Activated effector memory CD4-positive, alpha-beta T cell treated with anti-CD3 and anti-CD28 coated beads, Interleukin-2, amount 50 U/mL, for 16 hours (primary cell): ENCODE measurements at places on chromosomes 16 and 17.
A peak's percentile ranks its signal among the peaks of the same experiment; 100 is the strongest.

DNA sequence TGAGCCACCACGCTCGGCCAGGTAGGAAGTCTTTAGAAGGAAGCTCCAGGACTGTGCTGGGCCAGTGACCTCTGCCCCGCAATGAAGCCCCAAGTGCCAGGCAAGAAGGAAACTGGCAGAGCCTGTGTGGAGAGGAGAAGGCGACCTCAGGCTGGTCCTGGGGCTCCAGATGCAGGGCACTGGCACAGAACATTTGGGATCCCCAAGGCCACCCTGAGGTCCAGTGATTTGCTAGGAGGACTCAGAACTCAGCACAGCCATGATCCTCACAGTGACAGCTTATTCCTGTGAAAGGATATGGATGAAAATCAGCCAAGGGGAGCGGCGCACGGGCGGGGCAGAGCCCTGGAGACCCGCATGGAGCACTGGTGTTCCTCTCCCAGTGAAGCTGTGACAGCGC lies 24.1 kb downstream of the MGAT5B start:
- no peak for DNase-seq

DNA sequence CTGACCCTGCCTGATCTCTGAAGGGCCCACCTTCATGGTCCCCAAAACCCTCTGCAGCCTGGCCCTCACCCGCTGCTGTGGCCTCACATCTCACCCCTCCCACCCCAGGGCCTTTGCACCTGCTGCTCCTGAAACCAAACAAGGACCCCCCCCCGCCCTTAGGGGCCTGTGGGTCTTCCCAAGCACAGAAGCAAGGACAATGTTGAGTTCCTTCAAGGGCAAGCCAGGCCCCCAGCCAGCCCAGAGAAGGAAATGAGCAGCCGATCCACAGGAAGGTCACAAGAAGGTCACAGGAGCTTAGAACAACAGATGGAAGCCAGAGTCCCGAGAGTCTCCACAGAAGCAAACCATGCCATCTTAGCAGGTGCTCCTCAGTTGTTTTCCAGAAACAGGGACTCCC lies 493 bp upstream of the PDE6G start:
- no peak for DNase-seq

DNA sequence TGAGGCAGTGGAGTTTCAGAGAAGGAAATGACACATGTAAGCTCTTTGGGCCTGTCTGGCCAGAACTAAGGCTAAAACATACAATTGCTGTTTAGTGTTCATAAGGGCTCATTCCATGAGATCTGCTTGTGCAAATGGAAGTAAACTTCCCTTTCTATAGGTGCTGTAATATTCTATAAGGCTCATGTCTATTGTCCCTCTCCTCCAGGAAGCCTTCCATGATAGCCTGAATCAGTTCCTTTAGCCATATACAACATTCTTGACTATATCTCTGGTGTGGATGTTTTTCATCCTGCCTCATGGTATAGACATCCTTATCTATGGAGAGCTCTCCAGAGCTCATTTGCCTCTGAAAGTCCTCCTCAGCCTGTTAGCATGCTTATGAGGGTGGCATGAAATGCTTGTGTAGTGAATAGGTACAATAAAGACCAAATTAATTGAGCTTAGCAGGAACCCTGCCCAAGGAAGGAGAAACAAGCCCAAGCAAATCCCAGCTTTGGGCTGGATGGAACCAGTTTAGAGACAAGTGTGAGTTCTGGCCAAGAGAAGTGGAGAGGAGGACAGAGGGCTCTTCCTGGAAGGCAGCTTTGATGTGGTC lies 1.6 kb upstream of the ETV4 start:
- DNase-seq = no peak

DNA sequence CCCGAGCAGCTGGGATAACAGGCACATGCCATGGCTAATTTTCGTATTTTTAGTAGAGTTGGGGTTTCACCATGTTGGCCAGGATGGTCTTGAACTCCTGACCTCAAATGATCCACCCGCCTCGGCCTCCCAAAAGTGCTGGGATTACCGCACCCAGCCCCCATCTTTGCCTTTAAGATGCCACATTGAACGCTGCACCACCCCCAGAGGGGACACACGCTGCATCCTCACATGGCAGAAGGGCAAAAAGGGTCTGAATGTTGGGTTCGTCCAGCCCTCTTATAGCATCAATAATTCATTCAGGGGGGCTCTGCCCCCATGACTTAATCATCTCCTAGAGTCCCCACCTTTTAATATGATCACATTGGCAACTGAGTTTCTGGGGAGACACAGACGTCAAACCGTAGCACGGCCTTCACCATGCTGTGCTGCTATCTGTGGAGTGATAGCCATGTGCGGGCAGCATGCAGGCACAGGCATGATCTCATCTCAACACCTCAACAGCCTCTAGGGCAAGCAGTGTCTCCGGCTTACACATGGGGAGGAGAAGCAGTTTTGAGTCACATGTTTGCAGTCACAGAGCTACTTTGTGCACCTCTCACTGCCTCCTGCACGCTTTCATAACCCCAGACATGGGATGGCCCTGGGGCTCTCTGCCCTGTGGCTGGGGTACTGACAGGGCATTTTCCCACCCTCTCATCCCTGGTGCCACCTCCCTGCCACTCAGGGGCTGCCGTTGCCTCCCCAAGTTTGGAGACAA lies 30.0 kb downstream of the IL21R start:
- DNase-seq = peak; percentile 60

GRCh38 chr16:58449768-58450167 lies 50.2 kb upstream of the NDRG4 start:
- DNase-seq = no peak

DNA sequence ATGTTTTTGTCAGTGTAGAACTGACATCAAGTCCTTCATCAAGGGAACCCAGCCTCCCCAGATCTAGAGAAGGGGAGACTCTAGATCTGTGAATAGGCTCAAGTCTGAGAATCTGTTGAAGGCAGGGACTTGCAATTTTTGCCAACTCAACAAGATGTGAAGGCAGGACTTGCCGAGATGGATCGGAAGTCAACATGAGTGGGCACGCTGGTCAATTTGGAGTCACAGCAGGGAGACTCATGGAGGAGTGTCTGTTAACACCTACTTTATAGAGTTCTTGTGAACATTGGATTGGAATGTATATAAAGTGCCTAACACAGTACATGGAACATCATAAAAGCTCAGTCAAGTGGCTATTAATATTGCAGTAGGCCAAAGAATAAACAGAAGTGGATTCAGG lies 10.0 kb downstream of the ZNF689 start:
- DNase-seq = no peak

DNA sequence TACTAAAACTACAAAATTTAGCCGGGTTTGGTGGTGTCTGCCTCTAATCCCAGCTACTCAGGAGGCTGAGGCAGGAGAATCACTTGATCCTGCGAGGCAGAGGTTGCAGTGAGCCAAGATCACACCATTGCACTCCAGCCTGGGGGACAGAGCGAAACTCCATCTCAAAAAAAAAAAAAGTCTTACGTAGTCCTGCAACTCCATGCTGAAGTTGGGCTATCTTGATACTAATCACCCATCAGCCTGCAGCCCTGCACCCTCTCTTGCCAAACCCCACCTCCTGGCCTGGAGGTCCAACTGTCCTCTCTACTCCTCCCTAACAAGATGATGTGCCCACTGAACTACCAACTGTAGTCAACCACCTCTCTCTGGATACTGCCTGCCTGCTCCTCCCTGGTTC lies 4.8 kb downstream of the TMEM170A start:
- DNase-seq = no peak

GRCh38 chr16:67608364-67608763 lies 36.6 kb upstream of the CARMIL2 start:
- no peak for DNase-seq

DNA sequence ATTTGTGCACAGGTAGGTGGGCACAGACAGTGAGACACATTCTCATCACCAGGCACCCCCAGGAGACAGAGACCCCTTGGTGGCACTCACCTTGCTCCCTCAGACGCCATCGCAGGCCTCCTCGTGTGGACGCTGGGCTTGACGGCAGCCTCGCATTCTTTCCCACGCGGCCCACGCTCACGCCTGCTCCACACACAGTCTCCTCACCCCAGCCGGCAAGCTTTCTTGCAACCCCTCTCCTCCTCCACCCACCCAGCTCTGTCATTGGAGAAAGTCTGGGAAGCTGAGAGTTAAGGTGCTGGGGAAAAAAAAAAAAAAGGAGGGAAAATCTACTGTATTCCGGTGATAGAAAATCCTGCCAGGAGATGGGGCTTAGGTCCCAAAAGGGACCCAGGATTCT lies 14.8 kb downstream of the SGCA start:
- no peak for DNase-seq

DNA sequence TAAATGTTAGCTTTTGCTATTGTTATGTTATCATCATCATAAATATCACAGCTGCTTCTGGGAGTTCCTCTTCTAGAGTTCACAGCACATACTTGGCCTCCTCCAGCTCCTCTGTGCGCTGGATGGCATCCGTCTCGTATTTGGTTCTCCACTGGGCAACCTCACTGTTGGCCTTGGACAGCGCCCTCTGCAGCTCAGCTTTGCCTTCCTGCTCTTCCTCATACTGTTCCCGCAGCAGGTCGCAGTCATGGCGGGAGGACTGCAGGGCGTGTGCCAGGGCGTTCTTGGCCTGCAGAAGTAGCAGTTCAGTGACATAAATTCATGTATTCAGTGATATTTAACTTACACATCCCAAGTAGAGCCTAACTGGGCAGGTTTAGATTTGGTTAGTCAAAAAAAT lies 23.4 kb downstream of the MYH8 start:
- DNase-seq = no peak

DNA sequence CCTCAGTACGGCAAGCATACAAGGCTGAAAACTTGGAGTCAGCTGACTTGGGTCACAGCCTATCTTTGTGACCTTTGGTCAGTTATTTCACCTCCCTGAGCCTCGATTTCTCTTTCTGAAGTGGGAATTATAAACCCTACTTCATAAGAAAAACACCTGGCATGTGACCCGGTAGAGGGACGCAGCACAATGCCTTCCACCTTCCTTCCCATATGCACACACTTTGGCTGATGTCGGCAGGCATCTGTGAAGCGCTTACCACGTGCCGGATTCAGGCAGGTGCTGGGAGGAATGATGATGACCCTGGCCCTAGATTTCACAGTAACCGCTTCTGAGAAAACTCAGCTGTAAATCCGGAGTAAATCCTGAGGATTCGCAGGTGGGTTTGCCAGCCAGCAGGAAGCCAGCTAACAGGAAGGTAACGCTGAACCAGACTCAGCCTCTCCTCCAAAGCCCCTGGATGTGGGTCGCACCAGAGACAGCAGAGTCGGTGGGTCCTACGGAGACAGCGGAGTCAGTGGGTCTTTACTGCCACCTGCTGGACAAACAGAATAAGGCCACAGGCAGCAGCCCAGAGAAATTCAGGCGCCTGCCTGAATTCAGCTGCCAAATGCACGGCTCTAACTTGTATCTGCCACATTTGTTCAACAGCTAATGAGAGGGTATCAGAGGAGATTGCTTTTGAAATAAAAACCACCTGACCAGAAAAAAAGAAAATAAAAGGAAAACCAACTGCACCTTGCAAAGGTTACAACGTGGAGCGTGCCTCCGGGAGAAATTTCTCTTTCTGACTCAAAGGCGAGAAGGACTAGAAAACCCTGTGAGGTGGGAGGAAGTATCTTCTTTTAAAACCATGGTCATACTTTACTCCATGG lies 16.6 kb downstream of the COPRS start:
- peak; percentile 82 for DNase-seq

GRCh38 chr17:17990282-17990681 lies 17.6 kb downstream of the DRC3 start:
- no peak for DNase-seq

GRCh38 chr17:61029181-61029580 lies 351.5 kb downstream of the BCAS3 start:
- no peak for DNase-seq

DNA sequence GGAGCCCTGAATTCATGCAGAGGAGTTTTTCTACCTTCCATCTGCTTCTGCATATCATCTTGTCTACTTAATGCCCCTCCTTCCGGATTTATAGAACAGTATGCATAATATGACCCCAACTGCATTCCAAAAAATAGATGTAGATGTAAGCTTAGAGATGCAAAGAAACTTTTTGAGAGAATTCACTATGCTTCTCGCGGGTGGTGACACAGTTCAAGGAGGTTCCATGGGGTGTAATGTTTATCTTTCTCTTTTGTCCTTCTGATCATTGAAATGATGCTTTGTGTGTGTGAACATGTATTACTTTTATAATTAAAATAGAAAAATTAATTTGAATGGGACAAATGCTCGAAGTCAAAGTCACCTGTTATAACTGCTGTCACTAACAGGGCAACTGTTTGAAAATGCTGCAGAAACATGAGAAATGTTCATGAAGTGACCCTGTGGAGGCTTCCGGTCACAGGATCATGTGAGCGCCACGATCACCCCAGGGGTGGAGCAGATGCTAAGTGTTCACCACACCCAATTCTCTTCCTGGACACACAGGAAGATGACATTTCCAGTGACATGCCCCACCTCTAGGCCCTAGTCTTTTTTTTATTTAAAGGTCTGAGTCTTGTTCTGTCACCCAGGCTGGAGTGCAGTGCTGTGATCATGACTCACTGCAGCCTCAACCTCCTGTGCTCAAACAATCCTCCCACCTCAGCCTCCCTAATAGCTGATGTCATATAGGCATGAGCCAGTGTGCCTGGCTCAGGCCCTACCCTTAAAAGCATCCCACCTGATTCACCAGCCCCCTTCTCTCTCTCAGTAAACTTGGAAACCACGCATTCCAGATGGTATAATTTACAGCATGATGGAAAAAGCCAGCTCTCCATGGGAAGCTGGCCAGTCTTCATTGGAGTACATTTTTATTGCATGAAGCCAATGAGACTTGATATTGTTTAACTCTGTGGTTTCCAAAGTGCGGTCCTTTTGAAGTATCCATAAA lies 21.0 kb upstream of the AGRP start:
- DNase-seq = peak; percentile 77
